Adrenal gland (tissue), 19 donors: ENCODE measurements at places on chromosomes 16 and 17. TPM values are rescaled to one million over a fixed set of nuclear protein-coding genes. Genes with fewer than 3 reads are reported as not detected.

The TMEM204 gene
- total RNA-seq, result 20.1 TPM

The ZFHX3 gene
- total RNA-seq, result 20.9 TPM

The PRSS27 gene
- total RNA-seq, result 1.7 TPM

The AANAT gene
- not detected for total RNA-seq

The WSCD1 gene
- total RNA-seq, result 7.0 TPM

The KRTAP2-1 gene
- total RNA-seq, result not detected

The PIK3R6 gene
- 0.17 TPM for total RNA-seq

The PRCD gene
- total RNA-seq, result 5.5 TPM

The WRAP53 gene
- total RNA-seq, result 7.0 TPM

The ATP2C2 gene
- total RNA-seq, result not detected

The VTN gene
- 140 TPM for total RNA-seq

The MSLN gene
- total RNA-seq, result not detected

The CHRNE gene
- 7.2 TPM for total RNA-seq

The CLUH gene
- total RNA-seq, result 158 TPM
